Activated CD8-positive, alpha-beta memory T cell treated with anti-CD3 and anti-CD28 coated beads, Interleukin-2, amount 10 ng/mL, durations not matched to agents 7 days and 5 days (primary cell): ENCODE measurements at places on chromosomes 4 and X. TPM values are rescaled to one million over a fixed set of nuclear protein-coding genes. Genes with fewer than 3 reads are reported as not detected.

DNA sequence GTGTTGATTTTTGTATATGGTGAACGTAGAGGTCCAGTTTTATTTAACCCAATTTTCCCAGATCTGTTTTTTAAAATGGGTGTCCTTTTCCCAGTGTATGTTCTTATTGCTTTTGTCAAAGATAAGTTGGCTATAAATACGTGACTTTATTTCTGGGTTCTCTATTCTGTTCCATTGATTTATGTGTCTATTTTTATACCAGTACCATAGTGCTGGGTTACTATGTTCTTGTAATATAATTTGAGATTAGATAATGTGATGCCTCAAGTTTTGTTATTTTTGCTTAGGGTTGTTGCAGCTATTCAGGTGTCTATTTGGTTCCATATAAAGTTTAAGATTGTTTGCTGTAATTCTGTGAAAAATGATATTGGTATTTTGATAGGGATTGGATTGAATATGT lies 749.1 kb upstream of the GRIA3 start:
- no peak for DNase-seq

- no peak for DNase-seq
Observed at GRCh38 chrX:106397788-106398538, 213.8 kb upstream of the RADX start.

- peak; percentile 52 for DNase-seq
Observed at GRCh38 chr4:2411786-2412510, 6.5 kb downstream of the ZFYVE28 start.

DNA sequence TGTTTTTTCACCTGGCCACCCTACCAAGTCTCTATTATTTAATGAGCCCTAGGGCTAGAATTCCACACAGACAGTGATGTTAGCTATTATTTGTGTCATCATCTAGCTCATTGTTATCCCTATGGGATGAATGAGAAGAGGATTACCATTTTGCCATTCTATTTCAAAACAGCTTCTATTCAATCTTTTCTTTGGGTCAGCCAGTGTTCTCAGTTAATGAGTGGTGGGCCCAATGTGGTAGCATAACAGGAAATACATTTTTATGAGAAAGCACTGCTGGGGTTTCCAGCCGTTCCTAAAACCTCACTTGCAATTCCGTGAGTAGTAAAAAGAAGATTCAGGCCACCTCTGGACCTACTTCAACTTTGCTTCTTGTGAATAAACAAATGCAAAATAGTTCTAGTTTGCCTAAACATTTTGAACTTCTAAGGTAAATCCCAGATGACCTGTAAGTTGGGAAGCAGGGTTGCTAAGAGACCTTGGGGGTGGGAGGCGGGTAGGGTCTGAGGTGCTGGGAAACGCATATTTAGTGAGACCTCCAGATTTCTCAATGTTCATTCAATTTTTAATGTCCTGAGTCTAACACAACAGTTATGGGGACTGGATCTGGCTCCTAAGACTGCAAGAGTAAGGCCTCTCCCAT lies 24.8 kb upstream of the CYP2U1 start:
- DNase-seq = no peak

DNA sequence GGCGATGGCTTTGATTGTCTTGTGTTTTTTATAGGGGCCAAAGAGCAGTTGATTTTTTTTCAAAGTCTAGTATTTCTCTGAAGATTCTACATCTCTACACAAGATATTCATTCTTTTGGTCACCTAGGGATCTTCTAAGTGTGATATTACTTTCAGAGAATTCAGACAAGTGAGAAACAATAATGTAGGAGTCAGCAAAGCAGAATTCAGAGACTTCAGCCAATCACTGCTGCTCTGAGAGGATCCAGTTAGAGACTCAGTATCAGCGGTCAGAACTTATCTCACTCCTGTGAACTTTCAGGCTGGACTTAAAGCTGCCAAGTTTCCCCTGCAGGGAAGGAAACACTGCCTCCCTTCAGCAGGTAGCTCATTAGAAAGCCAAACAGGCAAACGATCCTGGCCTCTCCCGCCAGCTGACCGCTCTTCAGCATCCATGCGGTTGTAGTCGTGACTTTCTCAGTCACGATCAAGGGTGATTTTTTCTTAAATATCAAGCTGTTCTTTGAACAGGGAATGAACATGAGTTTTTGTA lies 59.2 kb downstream of the NSUN7 start:
- no peak for DNase-seq

GRCh38 chr4:7904952-7905915 lies 34.4 kb downstream of the AFAP1 start:
- DNase-seq = no peak

- DNase-seq = no peak
Observed at GRCh38 chr4:99202536-99202935, 16.5 kb downstream of the ADH6 start.

DNA sequence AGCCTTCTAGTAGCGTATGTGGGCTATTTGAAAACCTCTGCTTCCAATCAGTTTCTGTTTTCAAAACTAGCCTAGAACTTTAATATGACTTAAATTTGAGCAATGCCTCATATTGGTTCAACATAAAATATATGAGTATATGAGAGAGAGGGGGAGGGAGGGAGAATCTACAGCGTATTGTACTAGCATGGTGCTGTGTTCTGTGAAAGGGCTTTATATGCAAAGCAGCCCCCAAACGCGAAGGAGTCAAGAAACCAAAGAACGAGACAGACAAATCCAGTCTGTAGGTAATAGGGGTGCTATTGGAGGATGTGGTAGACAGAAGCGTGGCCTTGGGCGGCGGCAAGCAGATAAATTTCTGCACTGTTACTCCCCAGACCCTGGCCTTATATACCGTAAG lies 784 bp upstream of the ANXA5 start:
- peak; percentile 50 for DNase-seq

- DNase-seq = no peak
Observed at GRCh38 chr4:24748758-24749350, 46.5 kb upstream of the SOD3 start.

DNA sequence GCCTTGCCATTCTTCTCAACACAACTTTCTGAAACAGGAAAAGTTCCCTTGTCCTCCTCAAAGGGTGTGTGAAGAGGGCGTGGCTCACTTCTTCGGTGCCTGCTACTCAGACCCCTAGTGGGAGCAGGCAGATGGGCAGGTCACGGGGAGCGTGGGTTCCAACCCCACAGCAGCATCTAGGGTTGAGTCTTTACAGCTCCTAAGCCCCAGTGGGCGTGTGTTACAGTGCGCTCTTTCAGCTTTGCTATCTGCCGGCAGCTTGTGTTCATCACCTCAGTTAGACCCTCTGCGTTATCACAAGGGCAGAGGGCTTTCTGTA lies 57.5 kb upstream of the KLF3 start:
- no peak for DNase-seq

- no peak for DNase-seq
Observed at GRCh38 chr4:93751411-93751810, 77.1 kb upstream of the ATOH1 start.

DNA sequence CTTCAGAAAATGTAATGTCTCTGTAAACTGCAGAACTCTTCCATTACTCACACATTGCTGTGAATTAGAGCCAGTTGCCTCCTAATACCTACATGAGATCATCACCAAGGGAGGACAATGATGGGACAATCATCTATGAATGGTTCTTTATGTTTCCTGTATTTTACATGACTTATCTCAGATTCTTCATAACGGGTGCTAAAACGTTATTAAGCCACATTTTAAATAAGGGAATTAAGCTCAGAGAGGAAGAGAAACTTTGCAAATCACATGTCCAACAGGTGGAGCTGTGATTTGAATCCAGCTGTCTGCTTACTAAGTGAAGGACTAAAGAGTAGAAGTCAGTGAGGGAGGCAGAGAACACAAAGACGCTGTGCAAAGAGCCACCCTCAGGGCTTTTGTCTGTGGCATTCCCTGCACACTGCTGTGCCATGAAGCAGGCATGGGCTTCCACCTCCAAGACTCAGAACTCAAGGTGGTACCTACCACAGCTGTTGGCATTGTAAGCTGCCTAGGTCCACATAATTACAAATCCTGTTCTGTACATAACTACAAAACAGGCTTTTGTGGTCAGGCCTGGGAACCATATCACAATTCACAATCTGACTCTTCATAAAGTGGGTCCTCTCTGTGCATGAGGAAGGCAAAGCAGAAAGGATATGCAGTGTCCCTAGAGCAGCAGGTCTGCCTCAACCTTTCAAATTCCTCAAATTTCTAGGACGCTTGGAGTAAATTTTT lies 12.8 kb downstream of the TBC1D9 start:
- no peak for DNase-seq

DNA sequence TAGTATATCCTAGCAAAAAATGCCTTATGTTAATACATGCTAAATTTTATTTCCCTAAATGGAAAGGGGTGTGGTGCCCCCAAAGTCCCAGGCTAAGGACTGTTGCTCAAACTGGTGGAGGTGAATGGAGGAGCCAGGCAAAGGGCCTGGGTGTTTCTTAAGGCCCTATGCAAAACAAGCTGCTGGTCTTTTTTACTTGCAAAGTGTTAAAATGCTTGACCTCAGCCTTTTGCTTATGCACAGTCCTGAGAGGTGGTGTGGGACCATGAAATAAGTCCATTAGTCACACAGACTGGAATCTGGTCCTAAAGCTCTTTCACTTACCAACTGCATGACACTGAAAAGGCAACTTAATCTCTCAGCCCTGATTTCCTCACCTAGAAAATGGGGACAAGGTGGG lies 223.5 kb upstream of the MBNL3 start:
- DNase-seq = no peak

GRCh38 chrX:23341452-23341851 lies 6.8 kb downstream of the PTCHD1 start:
- DNase-seq = no peak

- no peak for DNase-seq
Observed at GRCh38 chr4:67746797-67747495, 7.2 kb downstream of the GNRHR start.

- no peak for DNase-seq
Observed at GRCh38 chr4:99886146-99886545, 8.1 kb downstream of the LAMTOR3 start.

DNA sequence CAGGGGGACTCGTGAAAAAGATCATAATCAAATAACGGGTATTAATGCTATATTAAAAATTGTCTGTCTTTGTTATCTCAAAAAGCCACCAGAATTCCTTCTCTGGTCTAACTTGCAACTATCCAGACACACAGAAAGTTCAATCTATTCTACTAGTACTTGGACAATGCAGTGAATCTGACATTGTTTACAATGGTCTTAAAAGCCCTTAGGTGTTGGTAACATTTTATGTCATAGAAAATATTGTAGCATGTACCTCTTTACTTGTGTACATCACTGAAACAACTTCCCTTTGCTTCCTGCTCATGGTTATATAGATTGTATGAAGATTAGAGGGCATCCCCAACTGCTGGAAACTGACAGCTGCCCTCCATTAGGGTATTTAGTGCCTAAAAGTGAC lies 71.1 kb upstream of the PPP3CA start:
- DNase-seq = no peak

DNA sequence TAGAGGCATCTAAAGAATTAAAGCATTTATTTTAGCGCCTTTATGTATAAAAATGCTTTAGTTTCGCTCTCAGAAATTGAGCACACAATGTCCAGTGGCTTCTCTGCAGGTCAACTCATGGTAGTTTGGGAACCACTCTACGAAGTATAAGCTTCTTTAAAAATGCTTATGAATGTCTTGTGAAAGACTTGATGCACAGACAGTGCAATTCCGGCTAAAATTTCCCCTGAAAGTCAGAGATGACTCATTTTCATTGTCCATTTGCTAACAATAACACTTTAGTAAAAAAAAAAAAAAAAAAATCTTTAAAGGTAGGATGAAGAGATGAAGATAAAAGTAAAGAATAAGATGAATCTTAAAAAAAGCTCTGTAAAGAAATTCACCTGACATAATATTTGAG lies 117.2 kb downstream of the PDHA2 start:
- DNase-seq = no peak

- no peak for DNase-seq
Observed at GRCh38 chrX:8403988-8404387, 60.6 kb upstream of the VCX3B start.

- no peak for DNase-seq
Observed at GRCh38 chr4:139901531-139902320, 236.1 kb downstream of the MGST2 start.

DNA sequence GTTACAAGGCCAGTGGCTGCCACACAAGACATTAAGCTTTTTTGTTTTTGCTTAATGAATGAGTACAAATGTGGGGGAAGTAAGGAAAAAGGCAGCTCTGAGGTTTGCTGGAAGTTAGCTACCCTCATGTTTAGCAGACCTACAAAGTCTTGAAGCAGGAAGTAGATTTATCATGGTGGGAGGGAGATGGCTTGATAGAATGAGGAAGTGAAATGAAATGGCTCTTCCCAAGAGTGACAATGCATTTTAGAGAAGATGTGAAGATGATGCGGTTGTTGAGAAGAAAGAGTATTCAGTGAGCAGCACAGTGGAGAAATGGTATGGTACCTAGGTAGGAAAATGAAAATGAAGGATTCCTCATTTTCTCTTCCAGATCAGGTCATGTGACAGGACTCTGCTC lies 108.0 kb downstream of the SLIT2 start:
- DNase-seq = no peak

The RRH gene
- total RNA-seq = 0.19 TPM

The CYP2U1 gene
- 3.7 TPM for total RNA-seq

The GAGE1 gene
- not detected for total RNA-seq

The HAUS3 gene
- 34.5 TPM for total RNA-seq

The TLL1 gene
- total RNA-seq = not detected

The SYP gene
- total RNA-seq = 3.9 TPM

The TCEAL2 gene
- total RNA-seq = not detected
